ENCODE measurements at places on chromosomes 3 and 15. TPM values are rescaled to one million over a fixed set of nuclear protein-coding genes. Genes with fewer than 3 reads are reported as not detected.

GRCh38 chr15:90482124-90483011 is 47.4 kb upstream of the CRTC3 start:
- peak; percentile 69 for DNase-seq

The GASK1A gene
- total RNA-seq, result under 0.01 TPM

The CCDC39 gene
- total RNA-seq, result under 0.01 TPM

GRCh38 chr15:32120577-32121383 is 90.5 kb downstream of the CHRNA7 start:
- no peak for DNase-seq

The CCDC66 gene
- 7.8 TPM for total RNA-seq

GRCh38 chr15:98724048-98724447 is 75.7 kb downstream of the IGF1R start:
- DNase-seq, result no peak

DNA sequence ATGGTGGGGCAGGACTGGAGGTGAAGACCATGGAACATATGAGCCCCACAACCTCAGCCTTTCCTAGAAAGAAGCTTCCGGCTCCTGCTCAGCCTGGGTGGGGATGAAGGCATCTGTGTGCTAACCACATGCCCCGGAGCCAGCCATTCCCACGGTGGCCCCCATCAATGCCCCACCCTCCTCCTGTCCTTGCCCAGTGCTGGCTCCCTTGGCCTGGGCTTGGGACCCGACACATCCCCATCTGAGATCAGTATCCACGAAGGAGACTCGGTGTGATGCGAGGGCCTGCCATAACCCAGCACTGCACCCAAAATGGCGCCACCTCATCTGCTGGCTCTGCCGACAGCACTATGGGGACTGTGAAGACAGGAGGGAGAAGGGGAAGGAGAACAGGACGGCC is 16.5 kb upstream of the PLXND1 start:
- DNase-seq, result peak; percentile 35

GRCh38 chr3:171755015-171755589 is 55.2 kb downstream of the PLD1 start:
- DNase-seq, result no peak

- no peak for DNase-seq
Measured at GRCh38 chr3:103991461-103992115, 1375.1 kb upstream of the ALCAM start.

- DNase-seq, result no peak
Measured at GRCh38 chr15:48862705-48863104, 15.2 kb upstream of the EID1 start.

- no peak for DNase-seq
Measured at GRCh38 chr3:30668051-30668609, 61.7 kb downstream of the TGFBR2 start.

The DNAJA4 gene
- 0.90 TPM for total RNA-seq

The UBE2E2 gene
- total RNA-seq, result 31.5 TPM

DNA sequence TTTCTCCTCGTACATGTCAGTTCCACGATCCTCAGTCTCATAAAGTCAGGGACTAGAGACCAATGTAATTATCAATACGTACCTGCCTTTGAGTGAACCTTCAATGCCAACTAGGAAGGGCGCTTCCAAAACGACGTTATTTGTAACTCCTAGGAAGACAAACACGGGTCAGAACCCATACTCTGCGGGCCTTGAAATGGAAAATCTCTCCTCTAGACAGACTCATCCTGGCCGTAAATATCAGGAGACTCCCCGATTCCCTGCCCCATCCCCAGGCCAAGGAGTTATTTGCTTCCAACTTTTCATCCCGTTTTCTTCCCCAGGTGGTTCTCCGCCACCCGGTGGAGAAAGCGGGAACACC is 578 bp downstream of the OIP5 start:
- DNase-seq, result no peak

The LRRC31 gene
- total RNA-seq, result not detected

GRCh38 chr3:48441940-48442339 is 1.9 kb downstream of the TMA7 start:
- no peak for DNase-seq

GRCh38 chr3:42119561-42120355 is 28.6 kb downstream of the TRAK1 start:
- peak; percentile 71 for DNase-seq

- DNase-seq, result no peak
Measured at GRCh38 chr3:111662907-111663306, 67.8 kb upstream of the ZBED2 start.

DNA sequence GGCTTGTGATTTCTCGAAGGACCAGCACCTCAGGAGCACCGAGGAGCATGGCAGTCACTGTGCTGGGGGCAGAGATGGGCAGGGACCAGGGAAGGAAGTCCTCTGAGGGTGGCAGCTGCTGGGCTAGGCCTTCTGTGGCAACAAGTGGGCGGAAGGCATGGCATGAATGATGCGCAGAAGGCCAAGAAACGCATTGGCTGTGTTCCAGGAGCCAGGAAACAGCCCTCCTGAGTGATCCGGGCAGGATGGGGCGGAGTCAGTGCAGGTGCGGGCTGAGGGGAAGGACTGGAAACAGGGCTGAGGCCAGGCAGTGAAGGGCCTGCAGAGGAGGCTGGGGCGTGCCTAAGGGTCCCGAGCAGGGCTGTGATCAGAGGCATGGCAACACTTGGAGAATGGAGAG is 23.6 kb downstream of the MRPS11 start:
- DNase-seq, result no peak

GRCh38 chr3:49158792-49159191 is 7.3 kb downstream of the CCDC71 start:
- DNase-seq, result no peak

- DNase-seq, result no peak
Measured at GRCh38 chr3:54917174-54917573, 10.7 kb downstream of the LRTM1 start.

DNA sequence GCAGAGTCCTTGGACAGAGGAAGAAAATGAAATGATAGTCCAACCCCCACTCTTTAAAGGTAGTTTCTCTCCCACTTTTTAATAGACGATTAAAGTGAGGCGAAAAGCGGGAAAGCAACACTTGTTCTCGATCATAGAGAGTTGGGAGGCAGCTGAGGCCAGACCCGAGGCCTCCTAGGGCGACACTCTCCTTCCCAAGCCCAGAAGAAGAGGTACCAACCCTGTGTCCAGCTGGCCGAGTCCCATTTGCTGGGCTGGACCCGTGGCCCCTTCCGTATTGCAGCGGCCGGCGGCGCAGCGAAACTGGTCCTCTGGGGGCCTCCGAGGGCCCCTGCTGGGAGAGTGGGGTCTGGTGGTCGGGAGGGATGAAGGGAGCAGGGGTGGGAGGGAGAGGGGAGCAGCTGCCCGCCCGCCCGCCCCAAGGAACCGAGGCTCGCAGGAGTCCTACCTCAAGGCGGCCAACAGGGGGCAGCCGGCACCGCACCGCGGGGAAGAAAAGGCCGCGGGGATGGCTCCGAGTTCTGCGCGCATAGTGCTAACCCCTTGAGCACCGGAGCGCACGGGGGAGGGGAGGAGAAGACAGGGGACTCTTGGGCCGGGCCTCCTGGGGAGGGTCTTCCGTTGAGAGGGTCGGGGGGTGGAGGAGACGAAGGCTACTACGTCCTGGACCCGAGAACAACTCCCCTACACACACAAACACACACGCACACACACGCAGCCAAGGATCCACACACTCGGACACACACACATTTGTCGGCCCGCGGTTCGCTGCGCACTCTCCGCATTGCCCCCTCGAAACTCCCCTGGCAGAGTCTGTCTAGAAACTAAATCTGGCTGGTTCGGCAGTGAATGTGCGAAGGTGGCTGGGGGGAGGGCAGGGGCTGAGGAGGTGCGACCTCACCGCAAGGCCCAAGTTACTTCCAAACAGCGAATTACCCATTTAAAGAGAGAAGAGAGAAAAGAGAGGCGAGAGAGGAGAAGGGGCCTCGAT is 2.0 kb downstream of the WNT5A start:
- DNase-seq, result peak; percentile 58

- DNase-seq, result peak; percentile 23
Measured at GRCh38 chr3:101074518-101074917, 81.3 kb upstream of the ABI3BP start.

The RASL12 gene
- not detected for total RNA-seq

The ACTC1 gene
- total RNA-seq, result not detected

GRCh38 chr3:37162501-37163245 is 11.7 kb downstream of the LRRFIP2 start:
- no peak for DNase-seq

DNA sequence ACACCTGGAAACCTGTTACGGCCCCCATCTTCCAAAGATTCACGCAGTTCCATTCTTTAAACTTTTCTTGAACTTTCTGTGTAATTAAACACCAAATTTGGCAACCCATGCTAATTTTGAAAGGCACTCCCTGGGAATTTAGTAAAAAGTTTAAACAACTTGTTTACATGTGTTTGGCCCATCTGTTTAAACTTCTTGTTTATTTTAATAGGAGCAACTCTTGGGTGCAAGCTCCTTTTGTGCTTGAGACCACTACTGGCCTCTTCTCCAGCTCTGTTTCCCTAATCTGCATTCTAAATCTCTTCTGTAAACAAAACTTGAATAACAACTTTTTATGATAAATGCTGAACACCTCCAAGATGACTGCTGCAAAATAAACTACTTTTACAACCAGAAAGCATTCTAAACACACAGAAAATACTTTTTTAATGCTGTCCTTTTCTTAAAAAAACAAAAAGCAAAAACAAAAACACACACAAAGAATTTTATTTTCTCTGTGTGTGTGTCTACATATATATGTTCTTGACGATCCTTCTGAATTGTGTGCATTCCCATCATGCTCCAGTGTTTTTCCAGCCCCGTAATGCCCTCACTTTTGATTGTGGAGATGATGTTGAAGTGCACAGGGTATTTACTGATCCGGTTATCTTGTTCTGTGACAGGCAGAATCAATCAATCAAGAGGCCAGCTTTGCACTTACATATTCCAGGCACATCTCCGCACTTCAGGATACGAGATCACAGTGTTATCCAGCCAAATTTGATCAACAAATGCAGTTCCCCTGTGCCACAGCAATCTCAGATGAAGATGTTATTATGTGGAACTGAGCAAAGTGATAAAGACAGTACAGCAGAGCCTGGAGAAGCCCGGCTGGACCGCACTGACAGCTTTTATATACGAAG is 416.9 kb downstream of the FOXP1 start:
- DNase-seq, result no peak

GRCh38 chr3:13662238-13662847 is 113.4 kb downstream of the FBLN2 start:
- no peak for DNase-seq

The PP2D1 gene
- total RNA-seq, result not detected

DNA sequence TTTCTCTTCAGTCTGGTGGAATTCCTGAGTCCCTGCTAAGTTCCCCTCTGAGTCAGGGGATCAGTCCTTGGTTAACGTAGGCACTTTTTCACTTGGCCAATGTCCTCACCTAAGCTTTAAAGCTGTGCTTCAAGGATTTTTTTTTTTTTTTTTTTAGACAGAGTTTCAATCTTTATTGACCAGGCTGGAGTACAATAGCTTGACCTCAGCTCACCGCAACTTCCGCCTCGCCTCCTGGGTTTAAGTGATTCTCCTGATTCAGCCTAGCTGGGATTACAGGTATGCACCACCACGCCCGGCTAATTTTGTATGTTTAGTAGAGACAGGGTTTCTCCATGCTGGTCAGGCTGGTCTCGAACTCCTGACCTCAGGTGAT is 220.3 kb downstream of the STT3B start:
- no peak for DNase-seq

- DNase-seq, result no peak
Measured at GRCh38 chr3:120353463-120353862, 4.3 kb upstream of the LRRC58 start.

The TUSC7 gene
- total RNA-seq, result not detected

The SRGAP3 gene
- 2.3 TPM for total RNA-seq

- DNase-seq, result no peak
Measured at GRCh38 chr15:55775316-55775715, 32.4 kb upstream of the PRTG start.

GRCh38 chr3:98343647-98344507 is 9.8 kb upstream of the OR5K4 start:
- DNase-seq, result peak; percentile 48

The SMAD6 gene
- 7.5 TPM for total RNA-seq

GRCh38 chr15:39468828-39469227 is 112.1 kb upstream of the THBS1 start:
- no peak for DNase-seq

DNA sequence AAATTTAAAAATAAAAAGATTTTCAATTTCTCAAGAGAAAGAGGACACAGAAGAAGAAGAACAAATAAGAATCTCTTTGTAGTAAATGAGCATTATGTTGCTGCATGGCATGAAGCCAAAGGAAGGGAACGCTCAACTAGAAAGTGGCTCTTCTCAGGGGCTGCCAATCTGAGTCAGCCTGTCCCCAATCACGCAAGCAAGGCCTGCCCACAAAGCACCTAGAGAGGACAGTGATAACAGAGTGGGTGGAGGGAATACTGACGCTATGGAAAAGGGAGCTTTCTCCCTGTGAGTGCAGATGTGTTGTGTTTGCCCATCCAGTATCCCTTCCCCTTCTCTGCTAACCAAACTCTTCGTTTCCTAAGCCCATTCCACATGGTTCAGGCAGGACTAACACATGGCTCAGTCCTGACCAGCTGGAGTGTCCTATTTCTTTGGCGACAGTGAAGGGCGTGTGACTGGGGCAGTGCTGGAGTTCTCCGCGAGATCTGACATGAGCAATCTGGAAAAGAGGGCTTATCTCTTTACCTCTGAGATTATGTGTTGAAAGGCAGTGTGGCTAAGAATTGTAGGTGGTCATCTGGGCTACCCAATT is 14.2 kb downstream of the FBN1 start:
- no peak for DNase-seq

DNA sequence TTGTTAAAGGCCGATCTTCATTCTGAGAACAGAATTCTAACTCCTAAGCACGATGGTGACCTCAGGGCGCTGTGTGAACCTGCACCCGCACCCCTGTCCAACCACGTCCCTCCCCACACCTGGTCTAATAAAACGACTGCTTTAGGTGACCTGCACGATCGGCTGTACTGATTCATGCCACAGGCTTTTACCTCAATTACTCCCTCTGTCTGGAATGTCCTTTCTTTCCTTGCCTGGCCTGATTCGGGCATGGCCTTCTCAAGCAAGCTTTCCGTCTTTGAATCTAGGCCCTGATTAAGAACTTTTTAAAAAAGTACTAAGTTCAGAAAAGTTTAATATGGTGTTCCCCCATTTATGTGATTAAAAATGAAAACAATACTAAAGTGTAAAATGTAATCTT is 842 bp upstream of the U2SURP start:
- DNase-seq, result no peak

GRCh38 chr3:73213896-73214295 is 152.4 kb downstream of the EBLN2 start:
- no peak for DNase-seq

GRCh38 chr3:100047455-100048141 is 66.7 kb downstream of the FILIP1L start:
- no peak for DNase-seq

DNA sequence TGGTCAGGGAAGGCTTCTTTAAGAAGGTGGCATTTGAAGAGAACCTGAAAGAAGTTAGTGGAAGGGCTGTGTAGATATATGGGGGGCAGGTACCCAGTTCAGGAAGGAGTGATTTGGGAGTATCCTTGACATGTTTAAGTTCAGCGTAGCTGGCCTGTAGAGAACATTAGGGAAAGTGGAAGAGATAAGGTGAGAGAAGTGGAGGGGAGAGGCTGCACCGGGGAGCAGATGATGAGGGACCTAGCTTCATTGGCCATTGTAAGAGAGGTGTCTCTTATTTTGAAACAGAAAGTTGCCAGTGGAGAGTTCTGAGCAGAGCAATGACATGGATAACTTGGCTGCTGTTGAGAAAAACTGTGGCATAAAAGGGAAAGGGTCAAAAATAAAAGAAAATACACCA is 44.6 kb upstream of the MME start:
- no peak for DNase-seq
